ENCODE measurements at places on chromosomes 12 and 14.
A peak's percentile ranks its signal among the peaks of the same experiment; 100 is the strongest.

- DNase-seq: no peak
These were observed 95.3 kb downstream of the BCAT1 start for GRCh38 chr12:24853588-24853987.

GRCh38 chr14:50658203-50658602, 9.9 kb downstream of the SAV1 start:
- no peak for DNase-seq

DNA sequence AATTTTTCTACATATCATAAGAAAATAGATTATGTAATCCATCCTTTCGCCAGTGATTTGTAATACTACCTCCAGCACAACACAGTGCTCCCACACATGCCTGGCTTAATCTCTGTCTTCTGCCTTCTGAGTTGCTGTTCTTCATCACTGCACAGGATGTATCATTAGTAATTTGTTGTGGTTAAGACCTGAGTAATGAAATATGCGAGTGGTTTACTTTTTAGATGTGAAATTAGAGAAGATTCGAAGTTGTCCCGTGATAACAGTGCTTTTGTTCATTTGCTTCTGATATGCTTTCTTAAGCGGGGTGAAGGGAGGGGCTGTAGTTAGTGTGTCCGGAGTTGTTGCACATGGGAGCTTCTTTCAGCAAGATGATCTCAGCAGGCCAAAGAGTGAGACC, 18.1 kb downstream of the KRT85 start:
- no peak for DNase-seq

- DNase-seq: no peak
These were observed 7.3 kb downstream of the C2CD5 start for GRCh38 chr12:22536971-22537544.

- DNase-seq: peak; percentile 1
These were observed 148.1 kb upstream of the NRXN3 start for GRCh38 chr14:78022059-78022458.

DNA sequence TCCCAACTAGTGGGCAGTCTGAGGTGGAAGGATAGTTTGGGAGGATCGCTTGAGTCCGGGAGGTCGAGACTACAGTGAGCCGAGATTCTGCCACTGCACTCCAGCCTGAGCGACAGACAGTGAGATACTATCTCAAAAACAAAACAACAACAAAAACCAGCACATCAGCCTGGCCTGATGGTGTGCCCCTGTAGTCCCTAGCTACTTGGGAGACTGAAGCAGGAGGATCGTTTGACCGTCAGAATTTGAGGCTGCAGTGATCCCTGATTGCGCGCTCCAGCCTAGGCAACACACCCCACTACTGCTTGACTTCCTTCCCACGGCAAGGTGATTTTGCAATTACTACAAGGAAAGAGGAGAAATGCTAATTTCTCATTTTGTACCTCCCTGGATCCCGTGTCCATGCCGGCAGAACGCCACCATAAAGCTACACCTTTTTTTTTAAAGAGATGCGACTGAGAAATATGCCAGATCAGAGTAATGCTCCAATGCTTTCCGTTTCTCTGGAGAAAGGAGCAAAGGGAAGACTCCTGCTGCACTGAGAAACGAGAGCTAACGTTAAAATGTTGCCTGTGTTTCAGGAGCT, 672 bp upstream of the SCFD1 start:
- DNase-seq: no peak
